WTC11 (cell line): ENCODE measurements at places on chromosomes 4 and X. TPM values are rescaled to one million over a fixed set of nuclear protein-coding genes. Genes with fewer than 3 reads are reported as not detected.

DNA sequence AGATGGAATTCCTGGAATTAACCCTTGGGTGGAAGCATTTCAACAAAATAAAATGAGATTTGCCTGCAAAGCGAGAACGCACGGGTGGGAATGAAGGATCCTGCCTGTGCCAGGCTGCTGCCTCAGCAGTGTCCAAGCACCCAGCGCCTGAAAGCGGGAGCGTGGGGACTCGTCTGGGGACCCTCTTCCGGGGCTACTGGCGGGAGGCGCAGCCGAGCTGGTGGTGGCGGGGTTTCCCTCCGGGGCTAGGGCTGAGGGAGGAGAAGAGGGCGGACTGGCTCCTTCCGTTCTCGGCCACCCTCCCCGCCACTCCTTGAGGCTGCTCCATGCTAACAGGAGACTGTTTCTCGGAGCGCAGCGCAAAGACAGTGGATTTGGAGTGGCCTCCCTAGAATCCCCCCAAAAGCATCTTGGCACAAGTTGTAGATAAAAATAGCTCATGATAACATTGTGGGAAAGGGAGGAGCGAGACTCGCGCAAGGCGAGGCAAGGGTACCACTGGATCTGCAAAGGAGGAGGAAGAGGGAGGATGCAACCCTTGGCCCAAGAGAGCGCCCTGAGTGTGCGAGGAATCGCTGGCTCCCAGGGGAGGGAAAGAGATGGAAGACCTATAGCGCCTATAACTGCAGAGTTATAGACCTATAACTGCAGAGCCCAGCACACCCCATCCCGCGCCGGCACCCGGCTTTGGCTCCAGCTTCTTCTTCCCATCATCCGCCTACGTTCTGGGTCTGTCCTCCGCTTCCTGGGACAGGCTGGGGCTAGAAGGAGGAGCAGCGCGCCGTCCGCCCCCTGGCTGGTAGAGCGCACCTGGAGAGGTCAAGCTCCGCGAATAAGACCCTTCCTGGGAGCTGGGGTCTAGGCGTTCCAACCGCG lies 1.3 kb downstream of the HS3ST1 start:
- peak overlapping the region; percentile 64 for H3K4me3 ChIP-seq
- peak; percentile 14 for DNase-seq
- H3K27ac ChIP-seq, result no peak overlapping the region
- H3K4me1 ChIP-seq, result 0 out of 2 replicates have a peak, but pooled peaks cover 1% of the 10 kb centered on the region
- peaks cover 29% of the 10 kb centered on the region for H3K27me3 ChIP-seq
- peaks cover 33% of the 10 kb centered on the region for H3K36me3 ChIP-seq

GRCh38 chr4:100936661-100937375 lies 410.5 kb downstream of the PPP3CA start:
- H3K36me3 ChIP-seq, result no peaks in the 10 kb centered on the region
- H3K4me1 ChIP-seq, result peaks cover 4% of the 10 kb centered on the region; the same call in 1 of the 2 replicates
- no peak for DNase-seq
- no peak overlapping the region for H3K4me3 ChIP-seq
- H3K27me3 ChIP-seq, result no peaks in the 10 kb centered on the region

GRCh38 chr4:153418121-153418520 lies 48.0 kb upstream of the TMEM131L start:
- no peaks in the 10 kb centered on the region for H3K27me3 ChIP-seq
- no peak for DNase-seq
- H3K4me1 ChIP-seq, result peaks cover 26% of the 10 kb centered on the region

GRCh38 chr4:152485726-152486276 lies 50.1 kb downstream of the FBXW7 start:
- no peaks in the 10 kb centered on the region for H3K27me3 ChIP-seq
- peaks cover 18% of the 10 kb centered on the region for H3K36me3 ChIP-seq
- no peaks in the 10 kb centered on the region for H3K4me1 ChIP-seq
- no peak overlapping the region for H3K27ac ChIP-seq

GRCh38 chr4:6779667-6780565 lies 2.6 kb upstream of the KIAA0232 start:
- no peak overlapping the region for H3K27ac ChIP-seq
- no peak overlapping the region for H3K4me3 ChIP-seq
- DNase-seq, result no peak
- H3K27me3 ChIP-seq, result peaks cover 6% of the 10 kb centered on the region

GRCh38 chr4:158850800-158851644 lies 82.2 kb downstream of the FNIP2 start:
- H3K4me1 ChIP-seq, result peaks cover 18% of the 10 kb centered on the region
- DNase-seq, result no peak
- no peaks in the 10 kb centered on the region for H3K27me3 ChIP-seq

GRCh38 chr4:104989371-104989770 lies 157.3 kb upstream of the TET2 start:
- H3K36me3 ChIP-seq, result no peaks in the 10 kb centered on the region
- H3K27me3 ChIP-seq, result peaks cover 8% of the 10 kb centered on the region
- no peaks in the 10 kb centered on the region for H3K4me1 ChIP-seq

DNA sequence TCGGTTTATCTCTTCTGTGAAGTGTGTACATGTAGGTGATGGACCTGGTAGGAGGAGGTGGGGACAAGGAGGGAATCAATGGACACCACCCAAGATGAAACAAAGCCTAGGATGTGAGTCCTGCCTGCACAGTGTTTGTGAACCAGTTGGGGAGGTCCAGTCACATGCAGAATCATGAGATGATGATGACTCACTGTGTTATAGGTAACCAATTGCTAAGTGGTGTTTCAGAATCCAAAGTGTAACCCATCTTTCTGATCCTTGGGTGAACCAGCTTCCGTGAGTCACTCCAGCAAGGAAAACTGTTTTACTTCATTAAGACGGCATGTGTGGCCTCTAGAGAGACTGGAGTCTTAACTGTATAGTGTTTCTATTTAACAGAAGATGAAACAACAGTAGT lies 57.9 kb upstream of the HPF1 start:
- H3K4me3 ChIP-seq, result no peak overlapping the region
- no peak overlapping the region for H3K27ac ChIP-seq
- 0 out of 2 replicates have a peak, but pooled peaks cover 3% of the 10 kb centered on the region for H3K4me1 ChIP-seq
- H3K27me3 ChIP-seq, result no peaks in the 10 kb centered on the region

- H3K27ac ChIP-seq, result no peak overlapping the region
- 0 out of 2 replicates have a peak, but pooled peaks cover 5% of the 10 kb centered on the region for H3K36me3 ChIP-seq
- peaks cover 11% of the 10 kb centered on the region for H3K4me1 ChIP-seq
- H3K27me3 ChIP-seq, result no peaks in the 10 kb centered on the region
- DNase-seq, result no peak
Observed at GRCh38 chr4:100340512-100341485, 150.5 kb upstream of the DDIT4L start.

- no peak overlapping the region for H3K27ac ChIP-seq
- H3K27me3 ChIP-seq, result no peaks in the 10 kb centered on the region; the same call in 1 of the 2 replicates
- peaks cover 15% of the 10 kb centered on the region for H3K4me1 ChIP-seq
- no peak for DNase-seq
Observed at GRCh38 chr4:81366779-81367178, 104.9 kb downstream of the RASGEF1B start.

DNA sequence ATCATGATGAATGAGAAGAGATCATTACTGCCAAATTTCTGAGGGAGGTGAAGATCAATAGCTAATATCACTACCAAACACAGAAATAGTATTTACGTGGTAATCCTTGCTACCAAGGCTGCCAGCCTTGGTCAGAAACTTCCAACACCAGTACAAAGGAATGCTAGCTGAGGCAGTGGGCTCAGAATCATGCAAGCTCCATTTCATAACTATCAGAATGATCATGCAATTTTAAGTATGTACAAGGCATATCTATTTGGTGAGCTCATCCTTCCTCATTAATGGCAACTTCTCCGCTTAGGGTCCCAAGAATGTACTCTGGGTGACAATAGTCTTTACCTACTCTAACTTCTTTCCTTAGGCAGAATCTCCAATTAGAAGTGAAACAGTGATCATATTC lies 135.0 kb downstream of the GPC3 start:
- no peaks in the 10 kb centered on the region for H3K27me3 ChIP-seq
- peaks cover 5% of the 10 kb centered on the region; the same call in 1 of the 2 replicates for H3K4me1 ChIP-seq
- no peak overlapping the region for H3K27ac ChIP-seq
- H3K4me3 ChIP-seq, result no peak overlapping the region

GRCh38 chr4:127523369-127523768 lies 109.4 kb upstream of the INTU start:
- H3K4me1 ChIP-seq, result peaks cover 22% of the 10 kb centered on the region
- no peak for DNase-seq
- H3K27ac ChIP-seq, result no peak overlapping the region
- peaks cover 5% of the 10 kb centered on the region; the same call in 1 of the 2 replicates for H3K36me3 ChIP-seq

- H3K27ac ChIP-seq, result peak overlapping the region; percentile 37; the same call in 1 of the 2 replicates
- DNase-seq, result no peak
- H3K27me3 ChIP-seq, result no peaks in the 10 kb centered on the region
- H3K4me1 ChIP-seq, result peaks cover 30% of the 10 kb centered on the region
- no peaks in the 10 kb centered on the region for H3K36me3 ChIP-seq
Observed at GRCh38 chr4:169179609-169180521, 90.9 kb downstream of the SH3RF1 start.

GRCh38 chr4:45971108-45971507 lies 152.7 kb downstream of the GABRG1 start:
- H3K4me1 ChIP-seq, result no peaks in the 10 kb centered on the region
- no peak overlapping the region for H3K4me3 ChIP-seq
- no peak overlapping the region for H3K27ac ChIP-seq
- no peaks in the 10 kb centered on the region for H3K27me3 ChIP-seq
- H3K36me3 ChIP-seq, result peaks cover 7% of the 10 kb centered on the region; the same call in 1 of the 2 replicates
- no peak for DNase-seq

DNA sequence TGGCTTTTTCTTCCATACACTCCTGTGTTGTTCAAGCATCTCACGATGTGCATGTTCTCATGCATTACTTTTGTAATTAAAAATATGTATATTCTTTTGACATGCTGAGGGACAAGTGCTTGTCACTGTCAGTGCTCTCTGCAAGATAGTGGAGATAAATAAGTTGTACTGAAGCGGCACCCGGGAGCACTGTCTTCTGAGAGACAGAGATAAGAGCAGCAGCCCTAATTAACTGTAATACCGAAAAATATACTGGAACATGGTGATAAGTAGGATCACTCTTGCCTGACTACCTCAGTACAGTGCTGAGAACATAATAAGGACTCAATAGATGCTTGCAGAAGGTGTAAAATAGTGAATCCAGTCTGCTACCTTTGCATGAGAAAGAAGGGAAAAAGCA lies 9.4 kb upstream of the GPR173 start:
- no peak overlapping the region for H3K27ac ChIP-seq
- peaks cover 4% of the 10 kb centered on the region; the same call in 1 of the 2 replicates for H3K27me3 ChIP-seq
- no peaks in the 10 kb centered on the region for H3K4me1 ChIP-seq
- DNase-seq, result no peak
- no peaks in the 10 kb centered on the region for H3K36me3 ChIP-seq

DNA sequence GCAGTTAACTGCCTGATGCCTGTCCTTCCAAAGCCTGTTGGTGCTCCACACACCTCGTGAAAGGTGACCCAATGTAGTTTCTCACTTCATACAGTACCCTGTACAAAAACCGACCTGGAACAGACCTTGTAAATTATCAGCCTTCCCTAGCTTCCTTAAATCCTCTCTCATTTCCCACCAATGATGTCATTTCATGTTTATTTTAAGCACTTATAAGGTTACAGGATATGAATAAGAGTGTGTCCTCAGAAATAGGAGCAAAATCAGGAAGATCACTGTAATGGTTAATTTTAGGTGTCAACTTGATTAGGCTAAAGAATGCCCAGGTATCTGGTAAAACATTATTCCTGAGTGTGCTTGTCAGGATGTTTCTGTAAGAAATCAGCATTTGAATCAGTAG lies 44.7 kb downstream of the TMEM150C start:
- DNase-seq, result no peak
- H3K27me3 ChIP-seq, result no peaks in the 10 kb centered on the region
- no peak overlapping the region for H3K27ac ChIP-seq

- no peaks in the 10 kb centered on the region for H3K36me3 ChIP-seq
- no peak for DNase-seq
- no peak overlapping the region for H3K27ac ChIP-seq
- H3K4me1 ChIP-seq, result peaks cover 21% of the 10 kb centered on the region
- no peak overlapping the region for H3K4me3 ChIP-seq
- no peaks in the 10 kb centered on the region for H3K27me3 ChIP-seq
Observed at GRCh38 chr4:24845132-24845531, 49.8 kb downstream of the SOD3 start.

DNA sequence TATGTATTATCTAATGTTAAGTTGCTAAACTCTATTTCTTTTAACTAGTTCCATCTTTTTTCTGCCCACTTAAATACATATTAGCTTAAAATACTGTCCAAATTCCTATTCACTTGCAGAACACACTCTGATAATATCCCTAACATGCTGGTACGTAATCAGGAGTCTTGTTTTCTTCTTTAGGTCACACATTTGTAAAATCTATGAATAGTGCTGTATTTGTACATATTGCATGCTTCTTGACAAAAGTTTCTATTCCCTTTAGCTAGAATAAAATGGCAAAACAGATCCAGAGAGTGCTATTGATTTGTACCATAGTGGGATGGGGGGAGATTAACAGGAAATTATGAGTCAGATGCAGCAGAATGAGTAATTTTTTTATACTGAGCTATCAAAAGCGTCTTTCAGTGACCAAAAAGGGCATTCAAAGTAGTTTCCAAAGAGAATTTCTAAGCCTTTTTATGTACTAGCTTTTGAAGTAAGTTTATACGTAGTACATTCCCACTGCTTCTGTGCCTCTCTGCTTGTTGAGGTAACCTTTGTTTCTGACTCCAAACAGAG lies 126.5 kb downstream of the PTPN13 start:
- H3K27ac ChIP-seq, result no peak overlapping the region
- H3K4me3 ChIP-seq, result no peak overlapping the region
- no peak for DNase-seq
- peaks cover 60% of the 10 kb centered on the region for H3K36me3 ChIP-seq

DNA sequence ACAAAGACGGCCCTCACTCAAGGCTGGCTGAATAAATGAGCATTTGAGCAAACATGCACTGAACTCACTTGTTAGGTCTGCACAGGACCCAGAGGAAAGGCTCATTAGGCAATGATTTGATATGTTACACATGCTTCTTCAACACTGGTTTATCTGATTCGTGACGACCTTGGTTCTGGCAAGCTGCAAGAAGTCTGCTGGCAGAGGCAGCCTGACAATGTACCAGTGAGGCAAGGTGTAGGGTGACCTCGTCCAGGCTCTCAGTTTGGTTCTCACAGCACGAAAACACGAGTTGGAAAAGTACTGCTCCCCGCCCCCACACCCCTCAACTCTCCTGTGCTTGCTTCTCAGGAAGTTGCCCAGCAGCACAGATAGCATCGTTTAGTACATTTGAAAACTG lies 63.1 kb upstream of the CITED1 start:
- H3K4me3 ChIP-seq, result no peak overlapping the region
- H3K27ac ChIP-seq, result no peak overlapping the region; the same call in 1 of the 2 replicates
- no peaks in the 10 kb centered on the region; the same call in 1 of the 2 replicates for H3K27me3 ChIP-seq
- no peaks in the 10 kb centered on the region for H3K36me3 ChIP-seq
- H3K4me1 ChIP-seq, result peaks cover 18% of the 10 kb centered on the region

DNA sequence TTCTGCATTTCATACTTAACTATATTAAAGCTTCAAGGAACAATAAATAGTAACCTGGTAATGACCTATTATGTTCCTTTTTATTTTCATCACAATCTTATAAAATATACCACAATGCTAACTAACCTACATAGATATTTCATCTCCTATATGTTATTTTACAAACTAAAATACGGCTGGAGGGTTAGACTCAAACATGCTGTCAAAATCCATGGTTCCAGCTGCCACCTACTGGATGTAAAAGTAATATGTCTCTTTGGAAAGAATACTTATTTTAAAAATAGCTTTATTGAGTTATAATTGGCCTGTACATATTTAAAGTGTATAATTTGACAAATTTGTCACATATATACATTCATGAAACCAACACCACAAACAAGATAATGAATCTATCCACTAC lies 15.0 kb downstream of the RGN start:
- H3K27me3 ChIP-seq, result no peaks in the 10 kb centered on the region
- no peak for DNase-seq
- no peak overlapping the region for H3K4me3 ChIP-seq

The FAM53A gene
- 2.9 to 5.2 TPM (median 5.1 TPM) in 3 replicates for total RNA-seq

The LEF1 gene
- total RNA-seq, result 1.2 to 1.6 TPM (median 1.3 TPM) in 3 replicates

The ADH7 gene
- total RNA-seq, result not detected in 3 replicates

The BEND2 gene
- total RNA-seq, result not detected in 3 replicates

The CLIC2 gene
- total RNA-seq, result 0.66 to 1.3 TPM (median 1.1 TPM) in 3 replicates

The DUSP9 gene
- total RNA-seq, result 2.5 to 2.8 TPM (median 2.5 TPM) in 3 replicates

The PRICKLE3 gene
- 12.5 to 14.6 TPM (median 12.8 TPM) in 3 replicates for total RNA-seq

The GPR101 gene
- 0.16 TPM in 1 of 3 replicates, not detected in the others for total RNA-seq
